ENCODE measurements at places on chromosomes 3 and 15. TPM values are rescaled to one million over a fixed set of nuclear protein-coding genes. Genes with fewer than 3 reads are reported as not detected.

DNA sequence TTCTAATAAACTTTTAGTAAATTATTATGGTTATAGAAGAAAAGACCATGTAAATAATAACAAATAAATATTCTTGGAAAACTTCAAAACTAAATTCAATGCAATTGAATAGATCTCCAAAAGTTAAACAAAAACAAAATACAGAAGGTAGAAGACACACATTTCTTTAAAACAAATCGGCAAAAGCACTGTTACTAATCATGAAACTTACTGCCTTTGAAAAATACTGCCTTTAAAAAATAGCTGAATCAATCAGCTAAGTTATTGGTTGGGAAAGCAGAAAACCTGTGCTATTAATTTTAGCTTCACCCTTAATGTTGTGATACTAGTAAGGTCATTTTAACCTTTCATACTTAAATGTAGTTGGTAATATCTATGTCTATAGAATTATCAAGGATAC, 3.0 kb downstream of the GPR15 start:
- no peak for DNase-seq

DNA sequence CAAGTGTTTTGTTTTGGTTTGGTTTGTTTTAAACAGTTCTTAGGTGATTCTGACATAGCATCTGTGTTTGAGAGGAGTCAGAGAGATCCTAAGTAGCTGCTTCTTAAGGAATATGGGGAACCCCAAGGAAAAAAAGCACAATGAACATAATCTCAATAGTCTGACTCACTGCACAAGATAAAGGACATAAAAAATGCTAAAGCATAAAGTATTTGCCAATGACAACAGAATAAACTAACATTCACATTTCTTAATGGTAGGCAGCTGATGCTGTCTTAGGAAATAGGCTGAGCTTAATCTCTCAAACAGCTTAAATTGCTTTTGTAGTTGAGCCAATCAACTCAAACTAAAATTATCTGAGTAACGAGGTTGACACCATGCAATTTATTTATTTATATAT, 2.9 kb downstream of the NCEH1 start:
- peak; percentile 61 for DNase-seq

DNA sequence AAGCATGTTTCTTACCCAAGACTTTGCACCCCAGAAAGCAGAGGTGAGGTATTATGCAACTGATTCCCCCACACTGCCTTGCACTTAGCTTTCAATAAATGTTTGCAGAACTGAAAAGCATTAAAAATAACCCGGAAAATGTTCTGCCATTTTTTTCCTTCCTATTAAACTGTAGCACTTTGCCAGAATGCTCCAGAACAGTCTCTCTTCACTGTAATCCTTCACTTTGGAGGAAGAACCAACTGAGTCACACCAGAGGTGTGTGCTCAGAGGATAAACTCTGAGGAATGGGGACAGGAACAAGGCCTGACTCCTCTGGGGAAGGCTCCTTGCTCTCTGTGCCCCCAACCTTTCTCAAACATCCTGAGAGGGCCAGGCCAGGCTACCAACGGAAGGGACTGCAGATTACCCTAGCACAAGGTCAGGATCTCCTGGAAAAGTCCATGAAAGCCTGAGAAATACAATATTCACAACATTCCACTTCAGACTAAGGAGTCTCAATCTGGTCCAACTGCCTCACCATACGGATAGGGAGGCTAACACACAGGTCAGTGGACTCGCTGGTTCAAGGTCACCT, 19.0 kb downstream of the ANP32A start:
- no peak for DNase-seq

FOXB1 gene
- not detected for total RNA-seq

GRK7 gene
- total RNA-seq = not detected
